ENCODE measurements at places on chromosomes 5 and 9. TPM values are rescaled to one million over a fixed set of nuclear protein-coding genes. Genes with fewer than 3 reads are reported as not detected.

SLC6A7 gene
- 0.10 TPM for total RNA-seq

GRCh38 chr9:12276505-12276904 is 416.7 kb upstream of the TYRP1 start:
- DNase-seq: no peak

DNA sequence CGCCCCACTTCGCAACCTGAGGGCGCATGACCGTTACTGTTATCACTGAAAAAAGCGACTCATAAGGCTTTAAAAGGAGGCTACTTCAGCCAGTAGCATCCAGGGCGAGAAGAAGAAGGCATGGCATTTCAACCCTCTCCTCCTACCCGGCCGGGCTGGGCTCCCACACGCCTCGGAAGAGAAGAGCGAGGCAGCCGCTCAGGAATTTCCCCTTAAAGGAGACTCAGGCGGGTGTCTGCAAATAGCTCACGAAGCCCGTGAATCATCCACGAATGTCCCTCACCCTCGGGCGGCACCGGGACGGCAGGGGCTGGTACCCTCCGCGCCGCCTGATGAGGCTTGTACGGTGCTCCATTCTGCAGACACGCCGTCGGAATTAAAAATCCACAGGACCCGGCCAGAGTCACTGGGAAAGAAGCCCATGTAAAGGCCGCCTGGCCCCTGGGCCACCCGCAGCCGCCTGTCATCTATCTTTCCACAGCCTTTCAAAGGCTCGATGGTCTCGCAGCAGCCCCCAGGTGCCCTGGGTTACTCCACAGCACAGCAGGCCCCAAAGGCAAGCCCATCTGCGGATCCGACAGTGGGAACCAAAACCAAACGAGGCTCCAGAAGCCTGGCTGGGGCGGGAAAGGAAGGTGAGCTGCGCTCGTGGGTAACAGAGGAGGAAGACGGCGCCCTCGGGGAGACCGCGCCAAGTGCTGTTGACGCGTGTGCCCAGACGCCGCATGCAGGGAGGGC is 11.8 kb downstream of the SLC12A7 start:
- DNase-seq: no peak

DNA sequence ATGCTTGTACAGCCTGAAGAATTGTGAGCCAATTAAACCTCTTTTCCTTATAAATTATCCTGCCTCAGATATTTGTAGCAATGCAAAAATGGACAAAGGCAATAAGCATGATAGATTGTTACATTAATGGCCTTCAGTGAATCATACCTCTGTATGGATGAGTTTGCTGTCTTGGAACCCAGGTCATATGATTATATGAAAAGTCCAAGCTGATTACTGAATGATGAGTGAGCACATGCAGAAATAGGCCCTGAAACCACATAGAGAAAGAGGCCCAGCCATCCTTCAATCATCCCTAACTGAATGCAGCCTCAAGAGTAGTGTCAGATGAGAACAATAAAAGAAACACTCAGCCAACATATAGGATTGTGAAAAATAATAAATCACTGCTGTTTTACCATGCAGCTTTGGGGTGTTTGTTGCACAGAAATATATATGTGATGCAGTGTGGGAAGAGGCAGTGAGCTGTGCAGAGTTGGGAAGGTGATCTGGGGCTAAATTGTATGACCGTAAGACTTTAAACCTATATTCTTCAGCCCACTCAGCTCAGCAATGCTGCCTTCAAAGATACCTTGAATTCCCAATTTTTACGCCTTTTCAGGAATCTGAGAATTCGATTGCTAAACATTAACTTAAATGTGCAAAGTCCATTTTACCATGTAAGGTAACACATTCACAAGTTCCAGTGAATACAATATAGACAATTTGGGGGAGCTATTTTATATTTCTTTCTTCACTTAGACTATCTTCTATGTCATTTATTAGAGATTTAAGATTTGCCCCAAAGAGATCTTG is 36.3 kb upstream of the SHISAL2B start:
- no peak for DNase-seq

- DNase-seq: no peak
Measured at GRCh38 chr9:6433410-6433809, 20.4 kb downstream of the UHRF2 start.

- DNase-seq: no peak
Measured at GRCh38 chr9:13873203-13873602, 440.7 kb downstream of the NFIB start.

COL5A1 gene
- 64.7 TPM for total RNA-seq

GRCh38 chr9:131675437-131676022 is 64.3 kb downstream of the RAPGEF1 start:
- DNase-seq: no peak

DNA sequence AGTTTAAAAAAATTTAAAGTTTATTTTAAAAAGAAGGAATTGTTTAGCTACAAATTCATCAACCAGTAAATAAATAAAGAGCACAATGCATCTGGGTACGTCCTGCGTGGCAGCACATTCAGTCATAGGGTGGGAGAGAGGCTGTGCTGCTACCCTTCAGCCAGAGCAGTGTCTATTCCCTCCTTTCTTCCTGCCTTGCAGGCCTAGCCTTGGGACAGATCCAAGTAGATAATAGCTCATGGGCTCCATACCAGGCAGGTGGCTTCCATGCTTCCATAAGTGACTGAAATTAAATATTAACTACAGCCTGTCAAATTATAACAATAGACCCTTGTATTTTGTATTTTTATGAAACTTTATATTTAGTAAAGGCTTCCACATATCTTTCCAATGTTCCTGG is 408.3 kb upstream of the RGMB start:
- DNase-seq: no peak

GLRA1 gene
- not detected for total RNA-seq

DNA sequence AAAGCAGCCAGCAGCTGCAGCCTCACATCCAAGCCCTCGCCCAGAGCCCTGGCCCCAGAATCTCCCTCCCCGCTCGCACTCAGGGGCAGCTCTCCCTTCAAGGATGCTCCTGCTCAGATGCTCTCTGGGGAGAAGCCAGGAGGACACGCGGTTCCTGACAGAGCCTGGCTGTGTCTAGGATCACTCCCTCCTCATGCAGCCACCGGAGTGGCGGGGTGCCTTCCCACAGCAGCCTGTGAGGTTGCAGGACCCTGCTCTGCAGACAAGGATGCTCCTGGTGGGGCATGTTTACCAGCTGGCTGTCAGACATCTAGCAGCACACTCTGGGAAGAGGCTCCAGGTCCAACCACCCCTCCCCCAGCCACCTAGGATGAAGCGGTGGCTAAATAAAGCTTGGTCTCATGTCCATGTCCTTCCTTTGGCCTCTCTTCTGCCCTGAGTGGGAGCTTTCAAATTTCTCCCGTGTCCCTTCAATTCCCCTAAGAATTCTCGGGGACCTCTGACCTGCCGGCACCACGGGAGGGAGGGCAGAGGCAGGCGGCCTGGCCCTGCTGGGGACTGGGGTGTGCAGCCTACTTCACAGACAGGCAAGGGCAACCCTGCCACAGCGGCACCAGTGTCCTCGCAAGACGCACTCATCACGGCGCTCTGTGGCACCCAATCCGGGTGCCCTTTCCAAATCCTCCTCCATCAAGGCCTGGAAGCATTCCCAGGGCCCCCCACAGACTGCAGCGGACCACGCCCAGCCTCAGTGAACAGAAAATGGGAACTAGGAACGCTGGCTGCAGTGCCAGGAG is 88.3 kb upstream of the SARDH start:
- no peak for DNase-seq

- no peak for DNase-seq
Measured at GRCh38 chr9:133453651-133454050, 6.1 kb upstream of the CACFD1 start.

- DNase-seq: no peak
Measured at GRCh38 chr9:10843151-10843550, 230.3 kb upstream of the PTPRD start.

- no peak for DNase-seq
Measured at GRCh38 chr5:78959767-78960166, 25.3 kb downstream of the ARSB start.

GPR21 gene
- total RNA-seq: 7.8 TPM

DNA sequence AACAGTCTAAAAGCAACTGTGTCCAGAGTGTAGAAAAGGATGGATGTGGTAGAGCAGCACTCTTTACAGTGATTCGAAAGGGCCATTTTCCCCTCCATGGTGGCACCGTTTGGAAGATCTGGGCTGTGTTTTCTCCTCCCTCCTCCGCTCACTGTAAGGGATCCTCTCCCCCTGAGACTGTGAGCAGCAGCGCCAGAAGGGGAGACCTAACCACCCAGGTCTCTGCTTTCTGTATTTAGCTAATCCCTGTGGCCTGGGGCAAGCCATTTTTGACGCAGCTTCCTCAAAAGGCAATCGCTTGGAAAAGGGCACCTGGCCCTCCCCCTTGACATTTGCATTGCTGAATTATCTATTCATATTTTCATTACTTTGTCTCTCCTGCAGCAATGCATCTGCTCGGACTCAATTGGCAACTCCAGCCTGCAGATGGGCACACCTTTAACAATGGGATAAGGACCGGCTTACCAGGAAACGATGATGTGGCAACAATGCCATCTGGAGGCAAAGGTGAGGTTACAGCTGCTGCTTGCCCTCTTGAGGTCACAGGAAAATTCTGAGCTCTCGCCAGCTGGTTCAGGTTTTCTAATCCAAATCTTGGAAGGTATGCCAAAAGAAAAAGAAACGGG is 244.3 kb upstream of the WWC1 start:
- DNase-seq: peak; percentile 54

DNA sequence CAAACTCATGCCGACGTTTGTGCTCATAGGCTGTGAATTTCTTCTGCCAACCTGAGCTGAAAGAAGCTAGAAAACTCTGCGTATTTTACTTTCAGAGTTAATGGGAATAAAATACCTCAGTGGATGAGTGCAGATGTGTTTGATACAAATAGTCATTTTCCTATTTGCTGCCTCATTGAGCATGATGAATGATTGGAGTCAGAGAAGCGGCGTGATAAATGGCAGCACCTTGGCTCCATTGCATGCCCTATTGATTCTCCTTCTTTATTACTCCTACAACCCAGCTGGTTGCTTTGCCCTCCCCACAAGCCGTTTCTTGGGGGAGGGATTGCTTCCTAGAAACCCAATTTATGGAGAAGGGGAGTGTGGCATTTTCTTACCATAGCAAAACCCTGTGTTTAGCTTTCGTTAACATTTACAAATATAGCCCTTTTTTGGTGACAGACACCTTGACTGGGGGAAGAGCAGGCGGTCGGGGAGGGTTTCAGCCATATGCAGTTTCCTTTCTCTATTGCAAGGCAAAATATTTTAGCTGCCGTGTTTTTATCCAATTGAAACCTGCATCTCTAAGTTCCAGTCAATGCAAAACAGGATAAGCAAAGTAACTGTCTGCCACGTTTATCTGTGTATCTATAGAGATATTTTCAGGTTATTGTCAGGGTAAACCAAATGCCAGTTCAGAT is 93.1 kb upstream of the TBCA start:
- no peak for DNase-seq

GRCh38 chr9:113511856-113512761 is 48.6 kb downstream of the RGS3 start:
- no peak for DNase-seq

DNA sequence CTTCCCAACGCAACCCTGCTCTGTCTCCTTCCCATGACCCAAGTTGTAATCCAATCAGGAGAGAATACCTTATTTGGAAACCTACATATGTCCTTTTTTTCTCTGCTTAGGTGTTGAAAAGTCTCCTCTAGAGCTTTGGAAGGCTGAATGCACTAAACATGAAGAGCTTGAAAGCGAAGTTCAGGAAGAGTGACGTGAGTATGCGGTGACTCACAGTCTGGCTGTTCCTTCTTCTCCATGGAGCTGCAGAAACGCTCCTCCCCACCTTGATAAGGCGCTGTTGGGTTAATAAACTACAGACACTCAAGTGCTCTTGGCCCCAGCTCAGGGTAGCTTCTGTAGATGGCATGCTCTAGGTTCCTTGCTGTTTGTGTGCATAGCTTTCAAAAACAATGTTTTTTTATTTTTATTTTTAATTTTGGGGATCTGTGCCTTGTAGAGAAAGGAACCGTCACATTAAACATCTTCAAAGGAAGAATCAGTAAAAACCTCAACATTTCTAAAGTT is 30.7 kb downstream of the RAI14 start:
- peak; percentile 83 for DNase-seq

- no peak for DNase-seq
Measured at GRCh38 chr5:104594850-104595249, 1032.3 kb upstream of the NUDT12 start.

GRCh38 chr5:151862811-151863472 is 61.7 kb downstream of the GLRA1 start:
- no peak for DNase-seq

KIF27 gene
- 10.7 TPM for total RNA-seq

- DNase-seq: no peak
Measured at GRCh38 chr9:107594908-107595530, 105.5 kb upstream of the KLF4 start.

- no peak for DNase-seq
Measured at GRCh38 chr5:153584126-153584959, 93.9 kb downstream of the GRIA1 start.

DNA sequence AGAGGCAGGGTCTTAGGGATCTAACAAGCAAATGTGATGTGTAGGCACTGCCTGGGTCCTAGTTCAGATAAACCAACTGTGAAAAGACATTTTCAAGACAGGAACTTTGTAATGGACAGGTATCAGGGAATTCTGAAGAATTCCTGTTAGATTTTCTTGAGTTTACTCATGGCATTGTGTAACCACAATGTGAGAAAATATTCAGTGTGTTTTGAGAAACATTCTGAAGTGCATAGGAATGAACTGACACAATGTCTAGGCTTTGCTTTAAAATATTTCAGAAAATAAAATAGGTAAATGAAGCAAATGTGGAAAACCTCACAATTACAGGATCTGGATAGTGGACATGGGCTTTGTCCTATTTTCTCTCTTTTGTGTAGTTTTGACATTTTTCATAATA is 15.2 kb upstream of the AFAP1L1 start:
- DNase-seq: no peak

GRCh38 chr5:114367029-114367428 is 5.2 kb downstream of the KCNN2 start:
- no peak for DNase-seq

DNA sequence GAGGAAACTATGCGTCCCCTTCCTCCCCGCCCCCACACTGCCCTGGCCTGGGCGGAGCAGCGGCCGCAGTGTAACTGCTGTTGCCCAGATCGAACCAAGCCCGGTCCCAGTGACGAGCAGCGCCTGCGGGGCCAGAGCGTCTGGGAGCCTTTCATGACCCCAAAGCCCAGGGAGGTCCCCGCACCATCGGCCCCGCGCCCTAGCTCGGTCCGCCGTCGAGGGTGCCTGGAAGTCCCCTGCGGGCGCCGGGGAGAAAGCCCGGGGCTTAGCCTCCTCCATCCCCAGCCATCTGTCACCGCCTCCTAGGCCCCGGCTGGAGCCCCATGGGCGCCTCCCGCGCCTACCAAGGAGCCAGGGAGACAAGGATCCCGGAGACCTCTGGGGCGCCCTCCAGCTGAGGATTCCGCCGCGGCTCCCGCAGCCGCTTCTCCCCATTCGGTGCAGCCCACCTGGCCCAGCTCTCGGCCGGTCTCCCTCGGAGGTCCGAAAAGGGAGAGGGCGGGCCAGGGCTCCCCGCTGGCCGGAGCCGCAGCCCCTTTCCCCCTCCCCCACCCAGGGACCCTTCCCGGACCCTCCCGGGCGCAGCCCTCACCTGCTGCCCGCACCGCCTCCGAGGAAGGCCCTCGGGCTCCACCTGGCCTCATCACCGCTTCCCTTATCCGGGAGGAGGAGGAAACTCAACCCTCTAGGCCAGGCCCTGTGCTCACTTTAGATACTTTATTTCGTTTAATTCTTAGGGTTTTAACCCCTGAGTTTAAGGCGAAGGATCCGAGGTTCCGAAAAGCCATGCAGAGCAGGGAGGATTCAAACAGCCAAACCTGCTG is 45.6 kb downstream of the APTX start:
- DNase-seq: no peak

GRCh38 chr5:54769072-54769471 is 216.3 kb downstream of the ESM1 start:
- DNase-seq: no peak

Data from ureter (tissue), 1 donor.